ENCODE measurements at places on chromosomes 12 and 14.

DNA sequence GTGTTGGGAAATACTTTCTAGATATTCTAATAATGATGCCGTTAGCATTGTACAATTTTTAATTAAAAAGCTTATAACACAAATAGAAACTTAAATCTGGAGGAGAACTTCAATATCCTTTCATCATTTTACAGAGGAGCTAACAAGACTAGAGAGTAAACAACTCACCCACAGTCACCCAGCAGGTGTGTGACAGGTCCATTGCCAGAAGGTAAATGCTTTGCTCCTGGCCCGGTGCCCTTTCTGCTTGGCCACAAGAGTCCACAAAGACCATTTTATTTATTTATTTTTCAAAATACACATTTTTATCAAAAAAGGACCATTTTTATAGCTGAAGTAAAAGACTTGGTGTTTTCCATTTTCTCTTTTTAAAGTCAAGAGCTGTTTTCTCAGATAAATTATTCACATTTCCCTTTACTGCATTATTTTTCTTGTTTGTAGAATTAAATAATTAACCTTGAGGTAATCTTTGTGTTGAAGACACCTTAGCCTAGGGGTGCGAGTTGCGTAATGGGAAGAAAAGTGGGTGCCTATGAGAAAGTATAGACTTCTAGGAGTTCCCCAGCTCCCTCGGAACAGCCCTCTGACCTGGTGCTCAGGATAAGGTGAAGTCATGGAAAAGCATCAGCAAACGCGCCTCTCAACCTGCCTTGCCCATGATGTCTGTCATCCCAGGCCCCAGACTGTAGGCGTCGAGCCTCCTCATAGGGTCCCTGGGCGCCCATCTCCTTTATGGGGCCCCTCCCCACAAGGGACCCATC, 26.3 kb upstream of the AMIGO2 start:
- no peak for DNase-seq

DNA sequence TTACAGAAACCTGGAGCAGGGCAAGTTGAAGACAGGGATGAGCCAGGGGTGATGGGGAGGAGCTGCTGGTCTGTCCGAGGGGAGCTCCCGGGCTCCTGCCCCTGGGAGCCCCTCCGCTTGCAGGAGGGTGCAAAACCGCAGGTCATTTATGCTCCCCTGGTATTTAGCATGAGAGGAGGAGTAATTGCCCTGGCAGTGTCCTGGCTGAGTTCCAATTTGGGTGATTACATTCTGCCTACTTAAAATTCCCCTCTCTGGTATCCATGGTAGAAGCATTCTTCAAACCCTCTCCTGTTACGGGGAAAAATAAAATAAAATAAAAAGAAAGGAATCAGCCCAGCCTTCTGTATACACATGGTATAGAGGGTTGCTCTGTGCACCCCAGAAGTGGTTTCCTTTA, 61.7 kb upstream of the VRK1 start:
- no peak for DNase-seq

GRCh38 chr12:16857456-16857923, 251.5 kb upstream of the LMO3 start:
- no peak for DNase-seq

DNA sequence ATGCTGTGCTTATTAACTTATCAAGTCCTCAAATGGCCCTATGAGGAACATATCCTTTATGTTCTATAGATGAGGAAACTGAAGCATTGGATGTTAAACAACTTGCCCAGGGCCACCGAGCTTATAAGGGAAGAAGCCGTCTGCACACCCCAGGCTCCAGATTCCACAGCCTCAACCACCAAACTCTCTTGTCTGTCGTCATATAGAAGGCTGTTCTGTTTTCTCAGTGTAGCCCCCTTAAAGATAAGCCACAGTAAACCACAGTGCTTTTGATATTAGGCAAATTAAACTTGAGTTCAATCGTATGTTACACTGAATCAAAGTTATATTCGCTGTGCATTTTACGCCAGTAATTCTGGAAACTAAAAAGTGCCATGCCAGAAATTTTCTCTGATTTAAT, 116.7 kb downstream of the PRKCH start:
- DNase-seq: no peak

GRCh38 chr12:67077617-67078016, 191.5 kb upstream of the CAND1 start:
- no peak for DNase-seq

GRCh38 chr14:104230946-104231345, 92.6 kb downstream of the KIF26A start:
- no peak for DNase-seq

DNA sequence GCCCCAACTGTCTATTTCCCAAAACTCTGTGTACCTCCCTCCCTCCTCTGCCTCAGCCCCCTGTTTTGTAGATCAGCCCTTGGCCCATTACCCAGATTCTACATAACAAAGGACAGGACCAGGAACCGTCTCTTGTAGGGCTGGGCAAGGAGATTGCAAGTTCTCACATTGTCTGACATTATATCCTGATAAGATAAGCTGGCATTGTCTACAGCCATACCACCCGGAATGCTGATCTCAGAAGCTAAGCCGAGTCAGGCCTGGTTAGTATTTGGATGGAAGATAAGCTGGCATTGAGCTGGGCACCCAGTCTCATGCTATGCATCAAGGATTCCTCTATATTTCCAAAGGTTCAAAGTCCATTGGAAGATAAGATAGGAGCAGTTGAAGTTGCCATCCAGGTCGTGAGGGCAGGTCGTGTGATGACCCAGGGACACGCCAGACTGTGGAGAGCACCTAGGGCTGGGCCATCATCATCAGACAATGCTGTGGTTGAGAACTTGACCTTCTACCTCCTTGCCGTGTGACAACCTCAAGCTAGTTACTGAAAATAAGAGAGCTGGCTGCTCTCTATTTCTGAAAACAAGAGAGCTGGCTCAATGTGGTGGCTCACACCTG, 29.5 kb downstream of the PHETA1 start:
- no peak for DNase-seq

DNA sequence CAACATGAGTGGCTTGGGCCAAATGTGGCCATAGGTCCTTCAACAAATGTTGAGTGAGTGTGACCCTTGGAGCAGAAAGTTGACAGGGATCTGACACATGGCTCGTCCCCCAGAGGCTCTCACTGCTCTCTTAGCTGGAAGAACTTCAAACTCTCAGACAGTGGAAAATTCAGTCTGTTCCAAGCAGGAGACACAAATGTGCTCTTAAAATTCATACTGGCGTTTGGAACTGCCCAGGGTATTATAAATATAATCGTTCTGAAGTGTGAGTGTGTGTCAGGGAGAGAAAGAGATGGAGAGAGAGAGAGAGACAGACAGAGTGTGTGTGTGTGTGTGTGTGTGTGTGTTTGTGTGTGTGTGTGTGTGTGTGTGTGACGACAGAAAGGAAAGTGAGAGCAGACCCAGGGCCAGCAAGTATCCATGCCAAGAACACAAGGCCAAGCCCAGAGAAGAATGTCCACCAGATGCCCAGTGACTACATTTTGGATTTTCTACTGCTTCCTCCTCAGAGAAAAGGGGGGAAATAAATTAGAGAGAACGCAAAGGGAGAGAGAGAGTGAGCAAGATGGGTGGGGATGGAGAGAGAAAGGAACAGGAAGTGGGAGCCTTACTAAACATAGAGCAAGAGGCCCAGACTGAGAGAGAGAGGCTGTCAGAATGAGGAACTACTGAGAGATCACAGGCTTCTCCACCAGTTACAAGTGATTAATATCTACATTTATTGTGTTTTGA, 193.6 kb upstream of the NUDT4 start:
- DNase-seq: no peak

DNA sequence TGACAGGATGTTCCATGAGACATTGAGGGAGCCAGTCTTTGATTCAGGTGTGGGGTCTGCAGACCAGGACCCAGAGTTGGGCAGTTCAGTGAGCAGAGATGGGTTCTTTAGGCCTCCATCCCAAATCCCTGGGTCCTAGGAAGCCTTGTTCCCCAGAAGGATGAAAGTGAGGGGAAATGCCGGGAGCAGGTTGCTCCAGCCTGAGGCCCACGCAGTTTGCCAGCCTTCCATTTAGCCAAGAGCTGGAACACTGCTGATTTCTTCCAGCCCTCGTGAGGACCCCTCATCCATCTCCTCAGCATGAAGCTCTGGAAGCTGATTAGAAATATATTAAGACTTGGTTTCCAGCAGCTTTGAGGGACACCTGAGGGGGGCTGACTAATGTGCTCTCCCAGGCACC, 12.1 kb downstream of the C14orf132 start:
- no peak for DNase-seq

- DNase-seq: no peak
Measured at GRCh38 chr14:97156705-97157104, 359.5 kb downstream of the VRK1 start.

GRCh38 chr14:72741826-72742117, 152.1 kb downstream of the DPF3 start:
- DNase-seq: no peak

DNA sequence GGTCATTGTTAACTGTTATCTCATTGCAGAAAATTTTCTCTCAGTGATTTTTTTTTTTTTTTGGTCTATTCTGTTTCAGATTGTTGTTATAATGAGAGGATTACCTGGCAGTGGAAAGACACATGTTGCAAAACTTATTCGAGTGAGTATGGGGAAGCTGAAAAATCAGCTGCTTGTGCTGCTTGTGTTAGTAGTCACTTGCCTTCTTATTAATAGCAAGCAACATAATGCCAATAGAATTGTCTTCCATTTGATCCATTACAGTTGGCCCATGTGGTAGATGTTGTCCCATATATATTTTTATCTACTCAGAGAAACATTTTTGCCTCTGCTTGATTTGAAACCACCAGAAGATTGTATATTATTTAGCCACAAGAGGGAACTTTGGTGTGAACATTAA, 53.0 kb downstream of the YLPM1 start:
- DNase-seq: no peak

DNA sequence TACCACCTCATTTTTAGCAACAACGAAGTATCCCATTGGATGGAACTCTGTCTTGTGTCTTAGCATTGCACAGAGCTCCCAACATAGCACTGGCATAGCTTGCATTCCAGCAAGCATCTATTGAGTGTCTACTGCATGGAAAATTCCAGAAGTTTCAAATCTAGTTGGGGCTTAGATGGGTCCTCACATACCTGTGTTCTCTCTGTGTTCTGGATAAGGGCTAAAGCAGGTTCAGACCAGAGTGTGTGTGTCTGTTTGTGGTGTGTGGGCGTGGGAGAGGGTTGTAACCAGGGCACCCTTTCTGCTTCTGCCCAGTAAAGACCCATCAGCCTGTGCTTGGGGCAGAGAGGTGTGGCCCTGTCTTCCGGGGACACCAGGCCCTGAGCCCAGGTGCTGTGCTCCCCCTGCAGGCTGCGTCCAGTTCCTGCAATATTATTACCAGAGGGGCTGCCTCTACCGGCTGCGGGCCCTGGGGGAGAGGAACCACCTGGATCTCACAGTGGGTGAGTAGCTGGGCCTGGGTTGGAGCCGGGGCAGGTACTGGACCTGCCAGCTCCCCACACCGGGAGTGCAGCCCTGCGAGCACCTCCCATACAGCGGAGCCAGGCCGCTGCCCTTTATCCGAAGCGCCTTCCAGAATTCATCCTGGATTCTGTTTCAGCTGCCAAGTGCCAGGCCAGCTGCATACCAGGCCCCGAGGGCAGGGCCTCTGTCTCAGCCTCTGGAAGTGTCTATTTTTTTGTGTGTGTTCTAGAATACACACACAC, 20.3 kb downstream of the RHOF start:
- DNase-seq: no peak

GRCh38 chr12:104724992-104725585, 233.0 kb downstream of the SLC41A2 start:
- DNase-seq: no peak

- no peak for DNase-seq
Measured at GRCh38 chr14:61026526-61026925, 45.5 kb downstream of the SLC38A6 start.

DNA sequence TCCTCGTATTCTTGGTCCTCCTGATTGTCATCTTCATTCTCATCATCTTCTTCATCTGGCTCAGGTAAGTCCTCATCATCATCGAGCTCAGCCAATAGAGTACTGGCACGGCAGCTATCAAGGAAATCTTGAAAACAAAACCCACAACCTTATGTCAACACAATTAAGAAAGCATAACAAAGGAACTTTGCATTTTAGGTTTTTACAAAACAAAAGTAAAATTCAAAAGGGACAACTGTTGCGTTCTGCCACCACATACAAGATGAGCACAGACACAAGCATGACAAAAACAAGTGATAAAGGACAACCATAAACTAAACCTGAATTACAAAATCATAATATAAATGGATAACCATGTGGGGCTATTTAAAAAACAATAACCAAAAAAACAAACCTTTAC, 84.7 kb downstream of the HECTD1 start:
- no peak for DNase-seq

- no peak for DNase-seq
Measured at GRCh38 chr14:38209572-38210557, 2.2 kb downstream of the SSTR1 start.

GRCh38 chr14:104210817-104211195, 72.4 kb downstream of the KIF26A start:
- DNase-seq: no peak

GRCh38 chr12:90953956-90954421, 987 bp downstream of the CCER1 start:
- no peak for DNase-seq

DNA sequence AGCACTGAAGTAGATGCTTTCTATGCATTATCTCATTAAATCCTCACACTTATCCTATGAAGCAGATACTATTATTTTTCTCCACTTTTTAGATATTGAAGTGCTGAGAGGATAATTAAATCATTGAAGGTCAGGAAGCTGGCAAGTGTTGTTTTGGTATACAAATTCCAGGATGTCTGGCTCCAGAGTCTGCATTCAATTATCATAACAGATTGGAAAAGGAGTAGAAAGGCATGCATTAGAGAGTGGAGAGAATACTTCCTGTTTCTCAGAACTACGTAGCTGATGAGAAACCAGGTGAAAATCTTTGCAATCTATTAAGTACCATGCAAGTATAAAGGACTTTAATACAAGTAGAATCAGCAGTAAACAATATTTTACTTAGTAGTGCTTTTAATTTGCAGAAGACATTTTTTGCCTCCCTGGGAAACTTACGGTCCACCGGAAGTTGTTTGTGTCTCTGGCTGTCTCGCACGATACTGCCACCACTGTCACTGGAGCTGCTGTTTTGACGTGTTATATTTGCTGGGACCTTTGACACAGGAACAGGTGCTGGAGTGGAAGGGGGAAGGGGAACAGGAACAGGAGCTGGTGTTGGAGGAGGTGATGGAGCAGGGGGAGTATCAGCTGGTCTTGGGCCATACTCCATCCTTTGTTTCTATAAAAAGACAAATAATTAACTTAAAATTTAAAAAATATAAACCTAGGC, 158.0 kb downstream of the EPS8 start:
- no peak for DNase-seq

GRCh38 chr12:120316798-120317223, 10.8 kb downstream of the PLA2G1B start:
- no peak for DNase-seq
